ENCODE measurements at places on chromosomes 6 and 20.

GRCh38 chr6:131400054-131400778 lies 172.8 kb upstream of the ARG1 start:
- DNase-seq: no peak

- DNase-seq: no peak
Observed at GRCh38 chr6:5279891-5280338, 18.6 kb downstream of the FARS2 start.

DNA sequence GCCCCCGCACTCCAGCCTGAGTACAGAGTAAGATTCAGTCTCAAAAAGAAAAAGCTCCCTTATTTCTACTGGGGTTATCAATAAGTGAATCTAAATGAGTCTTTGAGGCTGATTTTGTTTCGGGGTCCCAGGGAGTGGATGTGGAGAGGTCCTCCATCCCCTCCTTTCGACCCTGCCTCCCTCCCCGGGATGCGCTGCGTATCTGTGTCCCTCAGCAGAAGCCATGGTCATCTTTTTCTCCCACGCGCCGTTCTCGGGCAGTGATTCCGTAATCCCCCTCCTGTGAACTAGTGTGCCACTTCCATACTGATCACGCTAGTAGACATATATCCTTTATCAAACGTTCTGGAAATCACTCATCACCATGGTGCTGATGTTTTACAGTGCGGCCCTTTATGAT lies 152.9 kb downstream of the CDH4 start:
- DNase-seq: no peak

DNA sequence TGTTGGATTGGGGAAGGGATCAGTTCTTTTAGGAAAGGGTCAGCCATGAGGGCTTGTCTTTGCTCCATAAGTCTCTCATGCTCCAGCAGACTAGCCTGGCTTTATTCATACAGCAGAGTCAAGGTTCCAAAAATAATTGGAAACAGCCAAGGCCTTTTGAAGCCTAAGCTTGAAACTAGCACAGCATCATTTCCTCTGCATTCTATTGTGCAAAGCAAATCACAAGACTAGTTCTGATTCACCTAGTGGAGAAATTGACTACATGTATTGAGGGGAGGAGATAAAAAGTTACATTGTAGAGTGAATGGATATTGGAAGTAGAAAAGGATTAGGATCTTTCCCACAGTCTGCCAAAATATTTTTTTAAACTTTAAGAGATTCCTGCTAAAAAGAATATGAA lies 159.3 kb upstream of the PLCB4 start:
- no peak for DNase-seq

- no peak for DNase-seq
Observed at GRCh38 chr20:57953638-57954037, 243.8 kb upstream of the PMEPA1 start.

- DNase-seq: no peak
Observed at GRCh38 chr6:104728448-104728847, 131.3 kb downstream of the HACE1 start.

DNA sequence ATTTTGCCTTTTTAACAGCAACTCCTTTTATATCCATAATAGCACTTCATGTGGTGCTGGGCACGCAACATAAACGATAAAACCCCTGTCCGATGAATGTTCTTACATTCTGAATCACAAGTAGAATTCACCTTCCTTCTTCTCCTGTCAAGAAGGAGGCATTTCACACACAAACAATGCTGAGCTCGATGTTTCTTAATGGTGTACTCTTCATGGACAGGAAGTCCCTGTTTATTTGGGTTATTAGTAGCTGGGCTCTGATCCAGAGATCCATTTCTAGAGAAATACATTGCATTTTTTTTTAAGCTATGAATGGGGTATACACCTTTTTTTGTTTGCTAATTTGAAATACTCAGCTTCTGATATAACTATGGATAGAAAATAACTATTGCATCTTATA lies 82.4 kb downstream of the PPP1R3G start:
- DNase-seq: no peak

- DNase-seq: no peak
Observed at GRCh38 chr6:14584450-14584849, 466.9 kb downstream of the CD83 start.

DNA sequence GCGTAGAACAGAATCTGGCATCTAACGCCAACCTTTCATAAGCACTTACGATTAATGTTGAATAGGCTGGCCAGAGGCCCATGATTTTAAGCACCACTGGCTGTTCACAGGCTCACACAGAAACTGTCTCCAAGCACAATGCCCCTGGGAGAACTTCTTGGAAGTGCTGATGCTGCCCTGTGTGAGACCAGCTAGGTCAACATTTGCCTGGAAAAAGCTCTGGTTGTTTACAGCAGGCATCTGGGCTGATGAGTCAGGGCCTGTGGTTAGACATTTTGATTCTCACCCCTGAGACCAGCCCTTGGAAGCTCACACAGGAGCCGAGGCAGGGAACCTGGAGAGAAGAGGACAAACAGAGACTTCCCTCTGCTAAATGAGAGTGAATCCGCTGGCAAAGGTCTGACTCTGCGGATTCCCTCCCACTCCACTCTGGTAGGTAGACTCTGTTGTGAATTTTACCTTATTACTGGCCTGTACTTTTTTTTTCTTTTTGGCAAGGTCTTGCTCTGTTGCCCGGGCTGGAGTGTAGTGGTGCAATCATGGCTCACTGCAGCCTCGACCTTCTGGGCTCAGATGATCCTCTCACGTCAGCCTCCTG lies 6.8 kb upstream of the SULF2 start:
- DNase-seq: no peak

DNA sequence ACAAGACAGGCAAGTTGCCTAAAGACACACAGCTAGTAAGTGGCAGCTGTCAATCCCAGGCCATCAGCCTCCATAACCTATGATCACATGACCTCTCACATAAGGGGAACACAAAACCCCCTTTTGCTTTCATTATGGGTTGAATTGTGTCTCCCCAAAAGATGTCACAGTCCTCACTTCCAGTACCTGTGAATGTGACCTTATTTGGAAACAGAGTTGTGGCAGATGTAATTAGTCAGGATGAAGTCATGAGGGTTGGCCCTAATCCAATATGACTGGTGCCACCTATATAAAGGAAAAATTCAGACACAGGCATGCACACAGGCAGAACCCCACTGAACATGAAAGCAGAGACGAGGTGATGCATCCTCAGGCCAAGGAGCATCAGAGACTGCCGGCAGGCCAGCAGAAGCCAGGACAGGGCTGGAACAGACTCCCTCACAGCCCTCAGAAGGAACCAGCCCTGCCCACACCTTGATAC lies 33.6 kb downstream of the GFOD1 start:
- peak; percentile 77 for DNase-seq

- no peak for DNase-seq
Observed at GRCh38 chr20:64223526-64224067, 32.0 kb upstream of the PCMTD2 start.

- DNase-seq: peak; percentile 68
Observed at GRCh38 chr6:30730601-30731435, 10.7 kb downstream of the TUBB start.

GRCh38 chr6:168216751-168217191 lies 102.8 kb downstream of the DACT2 start:
- DNase-seq: no peak
